ENCODE measurements at places on chromosomes 13 and 19.

DNA sequence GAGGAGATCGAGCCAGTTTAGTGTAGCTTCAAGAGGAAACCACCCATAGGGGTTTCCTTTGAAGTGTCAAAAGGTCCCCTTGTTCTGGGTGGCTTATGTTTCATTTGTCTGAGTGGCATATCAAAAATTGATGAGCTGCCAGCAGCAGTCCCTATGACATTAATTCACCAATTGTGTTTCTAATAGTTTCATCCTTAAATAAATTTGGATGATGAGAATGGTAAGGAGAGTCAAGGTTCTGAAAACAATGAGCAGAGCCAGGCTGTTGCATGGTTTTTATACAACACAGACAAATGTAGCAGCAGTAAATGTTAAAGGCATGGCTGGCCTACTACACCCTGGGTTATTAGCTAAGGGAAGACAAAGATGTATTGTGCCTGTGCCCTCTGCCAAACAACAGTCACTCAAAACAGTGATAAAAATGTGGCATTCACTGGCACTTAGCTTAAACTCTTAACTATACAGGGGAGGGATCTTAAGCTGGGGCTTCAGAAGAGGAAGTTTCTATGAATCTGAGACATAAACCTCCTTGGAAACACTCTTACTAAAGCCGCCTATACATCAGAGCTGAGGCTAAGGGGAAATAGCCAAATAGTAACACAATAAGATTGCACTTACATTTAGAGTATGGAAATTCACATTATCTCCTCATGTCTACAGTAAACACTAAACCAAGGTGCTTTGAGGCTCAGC is 200.5 kb downstream of the POU4F1 start:
- no peak for DNase-seq

DNA sequence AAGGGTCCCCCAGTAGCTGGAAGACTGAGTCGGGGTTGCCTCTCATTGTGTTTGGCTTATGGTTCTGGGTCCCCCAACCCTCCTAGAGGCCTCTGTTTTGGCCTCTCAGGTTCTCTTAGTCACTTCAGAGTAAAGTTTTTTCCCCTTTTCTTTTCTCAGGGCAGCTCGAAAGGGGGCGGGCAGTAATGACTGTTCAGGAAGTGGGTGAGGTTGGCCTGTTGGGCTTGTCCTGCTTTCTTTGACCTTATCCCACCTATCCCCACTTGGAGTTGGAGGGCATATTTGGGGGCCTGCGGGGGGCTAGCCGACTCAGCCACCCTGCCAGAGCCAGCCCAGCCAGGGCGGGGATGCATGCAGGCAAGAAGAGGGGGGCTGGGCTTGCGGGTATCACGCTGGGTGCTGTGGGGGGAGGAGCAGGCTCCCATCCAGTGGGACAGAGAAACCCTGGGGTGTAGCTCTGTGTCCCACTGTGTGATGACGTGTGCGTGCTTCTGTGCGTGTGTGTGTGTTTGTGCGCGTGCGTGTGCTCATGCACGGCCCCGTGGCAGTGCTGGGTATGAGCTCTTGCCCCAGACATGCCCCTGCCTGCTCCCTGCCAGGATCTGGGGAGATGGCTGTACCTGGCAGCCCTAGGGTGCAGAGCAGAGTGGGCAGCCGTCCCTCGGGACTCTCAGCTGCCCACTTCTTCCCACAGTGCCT is 1.4 kb downstream of the CIC start:
- peak; percentile 70 for DNase-seq

GRCh38 chr19:32914879-32915660 is 45.5 kb upstream of the SLC7A9 start:
- DNase-seq: no peak

DNA sequence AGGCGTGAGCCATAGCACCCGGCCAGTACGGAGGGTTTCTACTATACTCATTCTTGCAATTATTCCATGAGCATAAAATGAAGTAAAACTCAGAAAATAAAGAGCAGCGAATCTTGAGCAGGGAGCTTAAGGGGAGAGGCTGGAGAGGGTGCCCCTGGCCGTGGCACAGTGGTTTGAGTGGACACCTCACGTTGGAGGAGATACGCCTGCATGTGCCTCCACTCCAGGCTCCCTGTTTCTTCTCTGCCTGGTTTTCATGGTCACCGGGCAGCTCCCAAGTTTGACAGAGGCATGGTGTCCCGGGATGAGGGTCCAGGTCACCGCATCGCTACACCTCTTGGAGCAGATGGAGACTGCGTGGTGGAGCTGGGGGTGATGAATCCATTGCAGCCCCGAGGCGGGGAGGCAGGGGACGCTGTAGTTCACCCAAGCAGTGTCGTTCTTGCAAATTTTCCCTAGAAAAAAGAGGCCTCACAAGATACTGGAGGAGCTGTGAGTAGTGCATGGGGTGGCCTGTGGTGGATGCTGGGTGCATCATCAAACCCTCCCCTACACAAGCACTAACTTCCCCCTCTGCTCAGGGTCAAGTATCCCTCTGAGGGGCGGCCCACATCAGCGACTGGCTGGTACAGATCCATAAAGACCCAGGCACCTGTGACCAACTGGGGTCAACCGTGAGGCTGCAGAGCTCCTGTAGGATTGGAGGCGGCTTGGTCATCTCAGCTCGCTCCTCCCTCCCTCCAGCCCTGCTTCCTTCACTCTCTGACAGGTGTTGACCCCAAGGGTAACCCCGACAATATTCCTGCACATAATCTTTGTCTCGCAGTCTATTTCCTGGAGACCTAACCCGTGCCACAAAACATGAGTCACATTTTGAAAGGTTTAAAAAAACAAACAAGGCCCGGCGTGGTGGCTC is 3.6 kb upstream of the MIER2 start:
- no peak for DNase-seq

DNA sequence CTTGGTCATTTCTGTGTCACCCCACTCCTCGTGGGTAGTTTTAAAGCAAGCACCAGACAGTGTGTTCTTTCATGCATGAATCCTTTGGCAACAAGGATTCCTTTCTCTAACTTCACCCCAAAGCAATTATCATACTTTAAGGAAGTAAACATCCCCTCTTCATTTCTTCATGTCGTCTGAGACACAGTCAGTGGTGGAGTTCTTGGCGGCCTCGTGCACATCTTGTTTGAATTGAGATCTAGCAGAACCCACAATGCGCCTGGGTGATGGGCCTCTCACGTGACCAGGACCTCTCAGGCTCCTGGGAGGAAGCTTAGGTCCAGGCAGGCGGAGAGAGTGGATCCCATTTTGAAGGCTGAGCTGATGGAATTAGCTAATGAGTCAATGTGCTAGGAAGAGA is 2.6 kb downstream of the ACSBG2 start:
- DNase-seq: no peak

DNA sequence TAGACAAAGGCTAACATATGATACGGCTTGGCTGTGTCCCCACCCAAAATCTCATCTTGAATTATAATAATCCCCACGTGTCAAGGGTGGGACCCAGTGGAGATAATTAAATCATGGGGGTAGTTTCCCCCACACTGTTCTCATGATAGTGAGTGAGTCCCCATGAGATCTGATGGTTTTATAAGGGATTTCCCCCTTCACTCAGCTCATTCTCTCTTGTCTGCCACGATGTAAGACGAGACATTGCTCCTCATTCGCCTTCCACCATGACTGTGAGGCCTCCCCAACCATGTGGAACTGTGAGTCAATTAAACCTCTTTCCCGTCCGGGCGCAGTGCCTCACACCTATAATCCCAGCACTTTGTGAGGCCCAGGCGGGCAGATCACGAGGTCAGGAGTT is 143.5 kb downstream of the RXFP2 start:
- DNase-seq: no peak

- DNase-seq: peak; percentile 90
These were observed 15.8 kb downstream of the TECR start for GRCh38 chr19:14544977-14545715.

- DNase-seq: no peak
These were observed 3.6 kb upstream of the KCNN4 start for GRCh38 chr19:43784241-43784980.

GRCh38 chr13:83592095-83592494 is 290.2 kb downstream of the SLITRK1 start:
- no peak for DNase-seq

GRCh38 chr13:64640002-64640401 is 2590.1 kb downstream of the PCDH9 start:
- DNase-seq: no peak

DNA sequence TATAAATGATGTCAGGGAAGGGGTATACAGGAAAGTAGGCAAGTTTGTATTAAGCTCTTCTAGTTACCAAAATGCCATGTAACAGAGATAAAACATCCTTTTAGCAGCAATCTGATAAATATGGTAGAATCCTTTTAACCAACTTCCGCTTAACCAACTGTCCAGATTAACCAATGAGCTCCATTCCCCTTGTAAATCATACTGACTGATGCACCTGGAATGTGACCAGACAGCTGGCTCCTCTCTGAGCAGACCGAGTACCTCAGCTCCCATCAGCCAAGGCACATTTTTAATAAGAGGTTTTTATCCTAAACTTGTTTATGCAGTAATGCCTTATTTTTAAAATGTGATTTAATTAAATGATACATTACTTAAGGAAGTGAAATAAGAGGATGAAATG is 66.4 kb downstream of the KLF12 start:
- no peak for DNase-seq

DNA sequence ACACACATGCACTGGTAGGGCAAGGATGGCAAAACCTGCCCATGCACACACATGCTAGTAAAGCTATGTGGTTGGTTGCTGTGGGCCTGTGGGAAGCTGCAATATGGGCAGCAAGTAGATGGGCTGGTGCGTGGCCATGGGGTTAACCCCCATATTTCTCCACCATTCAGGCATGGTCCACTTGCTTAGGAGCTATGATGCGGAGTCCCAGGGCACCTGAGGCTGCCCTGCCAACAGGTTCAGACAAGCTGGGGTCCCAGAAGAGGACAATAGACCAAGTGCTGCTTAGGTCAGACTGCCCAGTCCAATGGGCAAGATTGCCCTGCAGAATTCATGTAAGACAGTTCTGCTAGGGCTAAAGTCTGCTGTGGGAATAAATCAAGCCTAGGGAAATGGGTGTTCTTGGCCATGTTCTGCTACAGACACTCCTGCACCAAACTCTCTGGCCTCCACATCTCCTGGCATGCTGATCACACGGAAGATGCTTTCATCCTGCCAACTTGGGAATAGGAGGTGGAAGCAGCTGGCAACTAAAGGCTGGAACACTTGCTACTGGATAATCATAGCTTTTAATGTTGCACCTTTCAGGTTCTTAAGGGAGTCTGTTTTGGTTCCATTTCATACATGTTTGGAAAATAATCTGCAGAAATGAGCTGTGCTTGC is 646.3 kb upstream of the SLITRK1 start:
- DNase-seq: no peak

DNA sequence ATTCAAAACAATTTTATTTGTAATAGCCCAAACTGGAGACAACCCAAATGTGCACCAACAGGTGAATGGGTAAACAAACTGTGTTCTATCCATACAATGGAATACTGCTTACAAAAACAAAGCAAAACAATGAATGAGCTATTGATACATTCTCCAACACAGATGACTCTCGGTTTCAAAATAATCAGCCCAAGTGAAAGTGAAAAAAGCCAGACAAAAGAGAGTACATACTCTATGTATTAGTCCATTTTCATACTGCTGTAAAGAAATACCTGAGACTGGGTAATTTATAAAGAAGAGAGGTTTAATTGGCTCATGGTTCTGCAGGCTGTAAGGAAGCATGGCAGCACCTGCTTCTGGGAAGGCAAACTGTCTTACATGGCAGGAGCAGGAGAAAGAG is 65.2 kb upstream of the LRCH1 start:
- DNase-seq: no peak

DNA sequence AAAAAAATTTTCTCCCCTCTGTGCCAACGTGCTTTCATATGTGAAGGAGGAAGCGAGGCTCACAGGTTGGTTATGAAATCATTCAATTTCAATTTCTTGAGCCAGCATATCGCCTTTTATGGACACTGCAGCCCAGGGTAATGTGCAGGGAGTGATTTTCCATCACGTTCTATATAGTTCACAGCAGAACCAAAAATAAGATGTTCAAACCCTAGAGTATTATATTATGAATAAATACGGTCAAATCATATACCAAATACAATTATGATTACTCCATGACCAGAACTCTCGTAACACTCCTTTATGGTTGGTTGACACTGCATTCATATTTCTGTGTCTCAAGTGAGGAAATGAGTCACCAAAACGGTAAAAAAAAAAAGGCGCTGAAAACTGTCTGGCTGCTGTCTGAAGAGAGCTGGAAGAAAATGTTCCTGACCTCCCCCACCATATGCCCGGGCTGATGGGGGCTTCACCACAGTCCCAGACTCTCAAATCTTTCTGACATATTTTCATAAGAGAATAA is 75.8 kb upstream of the UBAC2 start:
- DNase-seq: no peak

- no peak for DNase-seq
These were observed 113.2 kb downstream of the HSPH1 start for GRCh38 chr13:31048521-31048920.

DNA sequence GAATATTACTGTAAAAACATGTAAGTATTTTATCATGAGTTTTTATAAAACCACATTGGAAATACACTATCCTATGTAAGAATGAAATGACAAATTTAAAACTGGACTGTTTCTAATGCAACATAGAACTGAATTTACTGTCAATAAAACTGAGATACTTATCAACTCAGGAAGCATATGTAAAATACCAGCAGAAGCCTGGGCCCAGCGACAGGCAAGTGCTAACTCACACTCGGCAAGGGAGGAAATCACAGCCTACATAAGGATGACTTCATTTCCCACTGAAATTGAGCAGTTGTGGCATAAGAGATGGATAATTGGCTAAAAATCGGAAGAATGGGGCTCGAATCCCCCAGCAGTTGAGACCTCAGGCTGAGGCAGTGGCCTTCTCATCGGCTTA is 12.1 kb downstream of the PROZ start:
- no peak for DNase-seq

All from nucleus accumbens (tissue), 56 donors.